ENCODE measurements at places on chromosomes 1 and 21.

- no peak for DNase-seq
These were observed 18.6 kb downstream of the OVAAL start for GRCh38 chr1:180577361-180577760.

DNA sequence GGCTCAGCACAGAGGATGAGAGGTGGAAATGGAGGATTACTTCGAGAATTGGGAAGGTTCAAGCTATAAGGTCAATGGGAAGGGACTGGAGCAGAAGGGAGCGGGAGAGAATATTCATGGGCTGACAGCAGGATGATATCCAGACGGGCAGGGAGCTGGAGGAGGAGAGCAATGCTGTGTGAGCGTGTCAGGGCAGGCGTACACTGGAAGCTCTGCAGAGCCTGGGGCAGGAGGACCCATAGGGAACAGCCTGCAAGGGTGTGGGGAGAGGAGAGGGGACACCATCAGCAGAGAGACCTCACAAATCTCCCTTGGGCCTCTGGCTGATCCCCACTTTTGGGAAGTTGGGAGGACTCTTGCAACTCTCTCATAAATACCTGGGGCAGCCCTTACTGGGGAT is 13.7 kb downstream of the CSF1 start:
- DNase-seq, result no peak

DNA sequence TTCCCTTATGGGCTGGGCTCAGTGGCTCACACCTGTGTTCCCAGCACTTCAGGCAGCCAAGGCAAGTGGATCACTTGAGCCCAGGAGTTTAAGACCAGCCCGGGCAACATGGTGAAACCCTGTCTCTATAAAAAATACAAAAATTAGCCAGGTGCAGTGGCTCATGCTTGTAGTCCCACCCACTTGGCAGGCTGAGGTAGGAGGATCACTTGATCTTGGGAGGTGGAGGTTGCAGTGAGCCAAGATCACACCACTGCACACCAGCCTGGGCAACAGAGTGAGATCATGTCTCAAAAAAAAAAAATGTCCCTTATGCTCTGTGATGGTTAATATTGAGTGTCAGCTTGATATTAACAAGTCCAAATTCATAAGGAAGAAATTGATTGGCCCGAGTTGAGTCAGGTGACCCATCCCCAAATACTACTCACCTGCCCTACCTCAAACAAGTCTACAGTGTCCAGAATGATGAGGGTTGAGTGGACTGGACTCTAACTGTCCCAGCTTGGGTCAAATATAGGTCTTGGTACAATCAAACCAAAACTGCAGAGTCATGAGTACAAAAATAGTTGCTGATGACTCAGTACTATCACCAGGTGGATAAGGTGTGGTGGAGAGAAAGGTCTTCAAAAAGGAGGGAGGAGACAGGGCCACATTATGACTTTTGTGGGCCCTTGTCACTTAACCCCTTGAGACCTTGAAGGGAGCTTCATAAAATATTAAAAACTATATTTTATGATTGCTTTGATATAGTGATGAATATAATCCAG is 161.0 kb downstream of the ZNF326 start:
- DNase-seq, result no peak

DNA sequence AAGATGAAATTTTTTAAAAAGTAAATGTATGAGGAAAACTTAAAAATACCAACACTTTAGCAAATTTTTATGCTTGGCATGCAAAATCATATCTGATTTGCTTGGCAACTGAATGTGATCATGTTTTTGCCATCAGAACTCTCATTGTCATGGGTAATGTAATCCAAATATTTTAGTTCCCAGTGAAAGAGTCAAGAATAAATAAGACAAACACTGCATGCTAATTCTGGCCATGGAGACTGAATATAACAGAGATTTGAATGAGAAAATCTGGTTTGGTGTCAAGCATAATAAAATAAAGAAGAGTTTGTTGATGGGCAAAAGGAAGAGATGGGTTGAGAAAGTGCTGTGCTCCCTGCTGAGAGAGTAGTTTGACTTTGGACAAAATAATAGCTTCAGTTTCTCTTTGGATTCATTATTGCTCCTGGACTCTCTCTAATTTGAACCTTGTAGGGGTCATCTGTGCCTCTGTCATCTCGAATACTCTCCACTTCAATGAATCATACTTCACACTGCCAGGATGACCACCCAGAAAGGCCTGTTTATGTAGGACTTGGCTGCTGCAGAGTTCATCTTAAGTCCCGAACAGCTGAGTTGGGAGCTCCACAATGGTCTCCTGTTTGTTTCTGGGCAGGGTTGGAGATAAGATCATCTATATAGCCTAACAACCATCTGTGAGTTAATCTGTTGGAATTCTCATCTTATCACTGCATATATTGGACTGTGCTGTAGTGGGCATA is 34.4 kb downstream of the ADAMTS1 start:
- no peak for DNase-seq

DNA sequence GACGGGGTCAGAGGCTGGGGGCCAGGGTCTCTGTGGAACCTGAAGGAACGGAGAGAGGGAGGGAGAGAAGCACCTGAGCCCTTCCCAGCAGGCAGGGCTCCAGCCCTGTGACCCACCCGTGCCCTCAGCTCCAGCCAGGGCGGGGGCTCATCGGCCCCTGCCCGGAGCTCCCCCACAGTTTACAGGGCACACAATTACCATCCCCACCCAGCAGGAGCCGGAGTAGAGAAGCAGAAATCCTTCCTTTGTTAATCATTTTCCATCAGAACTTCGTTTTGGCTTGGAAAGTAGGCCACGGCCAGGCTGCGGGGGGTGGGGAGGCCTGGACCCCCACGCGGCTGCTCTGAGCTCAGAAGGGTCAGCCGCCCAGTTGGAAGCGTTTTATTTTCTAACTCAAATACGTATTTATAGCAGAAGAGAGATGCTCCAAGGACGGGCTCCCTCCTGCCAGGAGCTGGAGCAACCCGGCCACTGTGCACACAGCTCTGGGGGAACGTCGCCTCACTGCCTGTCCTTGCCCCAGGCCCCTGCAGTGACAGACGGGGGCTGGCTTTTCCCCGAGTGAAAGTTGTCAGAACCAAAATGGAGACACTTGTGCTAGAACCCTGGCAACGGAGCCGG is 42.7 kb upstream of the ADARB1 start:
- DNase-seq, result no peak

GRCh38 chr1:242225767-242226573 is 227.1 kb upstream of the MAP1LC3C start:
- no peak for DNase-seq

All from effector memory CD8-positive, alpha-beta T cell (primary cell).